Activated T-cell treated with anti-CD3 and anti-CD28 coated beads, Interleukin-2, amount 50 U/mL, for 72 hours (primary cell): ENCODE measurements at places on chromosomes 12 and 14. TPM values are rescaled to one million over a fixed set of nuclear protein-coding genes. Genes with fewer than 3 reads are reported as not detected.

DNA sequence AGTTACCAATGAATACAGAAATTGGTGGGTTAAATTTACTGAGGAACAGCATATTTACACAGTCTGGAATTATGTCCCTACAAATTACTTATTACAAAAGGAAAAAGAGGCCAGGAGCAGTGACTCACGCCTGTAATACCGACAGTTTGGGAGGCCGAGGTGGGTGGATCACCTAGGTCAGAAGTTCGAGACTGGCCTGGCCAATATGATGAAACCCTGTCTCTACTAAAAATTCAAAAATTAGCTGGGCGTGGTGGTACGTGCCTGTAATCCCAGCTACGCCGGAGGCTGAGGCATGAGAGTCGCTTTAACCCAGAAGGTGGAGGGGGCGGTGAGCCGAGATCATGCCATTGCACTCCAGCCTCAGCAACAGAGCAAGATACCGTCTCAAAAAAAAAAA is 52.6 kb downstream of the HECTD1 start:
- peaks cover 27% of the 10 kb centered on the region for H3K36me3 ChIP-seq
- H3K27ac ChIP-seq = no peak overlapping the region
- no peaks in the 10 kb centered on the region for H3K4me1 ChIP-seq
- H3K27me3 ChIP-seq = no peaks in the 10 kb centered on the region
- no peak overlapping the region for H3K4me3 ChIP-seq

DNA sequence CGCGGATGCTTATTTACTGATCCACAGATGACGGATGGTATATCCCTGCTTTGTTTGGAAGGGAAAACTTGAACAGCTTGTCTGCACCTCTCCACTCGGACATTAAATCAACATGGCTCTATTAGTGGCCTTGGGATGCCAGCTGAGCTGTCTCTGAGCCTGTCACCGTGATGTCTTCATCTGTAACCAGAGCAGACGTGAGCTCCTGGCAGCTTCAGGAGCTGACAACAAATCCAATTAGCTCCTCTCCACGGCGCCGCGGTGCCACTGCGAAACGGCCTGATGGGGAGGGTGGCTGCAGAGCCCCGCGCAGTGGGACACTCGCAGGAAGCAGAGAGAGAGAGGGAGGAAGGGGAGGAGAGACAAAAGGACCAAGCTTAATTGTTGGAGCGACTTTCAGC is 112.3 kb downstream of the PAPOLA start:
- H3K27me3 ChIP-seq = peaks cover 26% of the 10 kb centered on the region
- H3K36me3 ChIP-seq = no peaks in the 10 kb centered on the region
- H3K27ac ChIP-seq = no peak overlapping the region
- H3K4me1 ChIP-seq = no peaks in the 10 kb centered on the region

GRCh38 chr12:117599849-117600248 is 238.4 kb upstream of the NOS1 start:
- H3K27ac ChIP-seq = no peak overlapping the region
- H3K36me3 ChIP-seq = no peaks in the 10 kb centered on the region
- no peak for DNase-seq

DNA sequence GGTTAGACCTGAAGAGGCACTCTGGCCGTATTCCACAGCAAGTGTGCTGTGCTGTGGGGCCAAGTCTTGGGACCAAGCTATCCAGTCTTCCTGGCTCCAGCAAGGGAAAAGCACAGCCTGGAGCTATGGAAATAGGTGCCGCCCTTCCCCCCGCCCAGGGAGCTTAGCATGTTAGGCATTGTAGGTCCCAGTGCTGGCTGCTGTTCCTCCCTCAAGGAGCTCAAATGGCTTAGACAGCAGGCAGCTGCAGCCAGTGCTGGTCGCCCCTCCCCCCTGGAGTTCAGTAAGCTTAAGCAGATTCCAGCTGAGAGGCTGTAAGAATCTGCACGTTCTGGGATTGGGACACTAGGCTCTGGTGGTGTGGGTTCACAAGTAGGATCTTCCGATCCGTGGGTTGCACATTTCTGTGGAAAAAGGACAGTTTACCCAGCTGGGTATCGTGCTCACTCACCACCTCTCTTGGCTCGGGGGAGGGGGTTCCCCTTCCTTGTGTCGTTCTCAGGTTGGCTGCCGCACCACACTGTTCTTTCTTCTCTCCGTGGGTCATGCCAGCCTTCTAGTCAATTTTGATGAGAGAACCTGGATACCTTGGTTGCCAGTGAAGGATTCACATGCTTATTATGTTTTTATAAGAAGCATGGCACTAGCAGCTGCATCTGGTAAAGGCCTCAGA is 127.3 kb downstream of the CNTN1 start:
- no peaks in the 10 kb centered on the region for H3K27me3 ChIP-seq
- DNase-seq = no peak
- H3K4me3 ChIP-seq = no peak overlapping the region
- no peak overlapping the region for H3K27ac ChIP-seq

- no peak overlapping the region for H3K27ac ChIP-seq
- peaks cover 7% of the 10 kb centered on the region for H3K4me1 ChIP-seq
- no peaks in the 10 kb centered on the region for H3K36me3 ChIP-seq
- DNase-seq = no peak
- no peaks in the 10 kb centered on the region for H3K27me3 ChIP-seq
- no peak overlapping the region for H3K4me3 ChIP-seq
These were observed 38.4 kb upstream of the FOXN3 start for GRCh38 chr14:89455412-89455811.

TMEM229B gene
- 0.79 TPM for total RNA-seq
